Stimulated activated naive CD4-positive, alpha-beta T cell treated with Interleukin-2 at 50 U/mL for 16 hours (primary cell): ENCODE measurements at places on chromosomes 6 and 20.

GRCh38 chr20:5642155-5642981 is 107.8 kb upstream of the SHLD1 start:
- DNase-seq = no peak

DNA sequence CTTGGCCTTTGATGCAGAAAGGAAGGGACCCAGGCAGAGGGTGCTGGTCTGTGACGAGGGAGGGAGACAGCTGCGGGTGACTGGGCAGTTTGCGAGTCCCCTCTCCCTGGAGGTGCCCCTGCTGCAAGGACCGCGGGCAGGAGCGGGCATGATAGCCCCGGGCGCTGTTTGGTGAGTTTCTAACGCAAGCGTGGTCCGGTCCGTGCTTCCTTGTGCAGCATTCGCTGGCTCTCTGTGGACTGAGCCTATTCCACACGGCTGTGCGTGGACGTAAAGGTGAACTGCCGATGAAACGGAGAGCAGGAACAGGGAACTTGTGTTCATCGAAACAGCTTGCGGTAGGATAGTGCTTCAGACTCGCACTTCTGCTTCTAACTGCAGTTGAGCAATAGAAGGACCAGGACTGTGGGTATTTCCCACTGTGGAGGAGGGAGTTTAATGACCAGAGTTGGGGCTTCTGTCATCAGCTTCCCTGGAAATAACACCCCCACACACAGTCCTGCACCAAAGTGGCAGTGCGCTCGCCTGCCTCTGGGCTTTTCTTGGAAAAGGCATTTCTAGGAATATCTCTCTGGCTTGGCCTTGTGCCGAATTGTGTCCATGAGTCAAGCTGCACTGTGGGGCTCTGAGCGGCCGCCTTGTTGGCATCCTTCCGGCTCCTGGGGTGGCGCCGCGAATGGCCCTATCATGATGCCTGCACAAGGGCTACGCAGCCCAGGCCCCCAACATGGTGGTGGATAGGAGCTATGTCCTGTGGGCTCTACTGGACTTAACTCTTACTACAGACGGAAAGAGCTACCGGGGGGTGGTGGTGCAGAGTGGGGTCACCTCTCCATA is 48.9 kb downstream of the DUSP22 start:
- no peak for DNase-seq

- no peak for DNase-seq
Measured at GRCh38 chr6:77609106-77609505, 43.7 kb upstream of the MEI4 start.

DNA sequence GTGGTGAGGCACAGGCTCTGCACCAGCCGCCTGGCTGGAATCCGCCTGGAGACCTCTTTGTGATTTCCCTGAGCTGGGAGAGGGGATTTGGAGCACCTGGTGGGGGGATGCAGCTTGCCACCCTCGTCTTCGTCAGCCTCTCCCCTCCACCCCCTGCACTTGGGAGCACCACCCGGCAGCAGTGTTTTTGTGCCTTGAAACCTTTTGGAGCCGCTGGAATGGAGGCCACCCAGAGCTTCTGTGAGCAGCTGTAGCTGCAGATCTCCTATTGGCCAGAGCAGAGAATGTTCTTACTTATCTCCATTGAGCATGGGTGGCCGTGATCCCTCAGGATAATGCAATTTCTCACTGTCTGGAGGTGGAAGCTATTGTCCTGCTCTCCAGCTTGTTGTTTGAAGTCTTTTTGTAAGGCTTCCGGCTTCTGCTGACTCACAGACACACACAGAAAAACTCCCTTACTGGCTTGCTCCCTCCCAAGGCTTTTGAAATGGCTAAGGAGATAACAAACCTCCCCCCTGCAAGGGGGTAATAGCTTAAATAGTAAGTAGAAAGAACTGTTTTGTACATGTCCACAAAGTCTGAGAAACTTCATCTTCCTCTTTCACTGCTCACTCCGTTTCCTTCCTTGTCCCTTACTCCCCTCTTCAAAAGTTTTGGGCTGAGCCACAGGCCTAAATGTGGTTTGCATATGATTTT is 271.2 kb downstream of the PRL start:
- DNase-seq = no peak

GRCh38 chr6:98847779-98848538 is 13.6 kb downstream of the POU3F2 start:
- DNase-seq = no peak

DNA sequence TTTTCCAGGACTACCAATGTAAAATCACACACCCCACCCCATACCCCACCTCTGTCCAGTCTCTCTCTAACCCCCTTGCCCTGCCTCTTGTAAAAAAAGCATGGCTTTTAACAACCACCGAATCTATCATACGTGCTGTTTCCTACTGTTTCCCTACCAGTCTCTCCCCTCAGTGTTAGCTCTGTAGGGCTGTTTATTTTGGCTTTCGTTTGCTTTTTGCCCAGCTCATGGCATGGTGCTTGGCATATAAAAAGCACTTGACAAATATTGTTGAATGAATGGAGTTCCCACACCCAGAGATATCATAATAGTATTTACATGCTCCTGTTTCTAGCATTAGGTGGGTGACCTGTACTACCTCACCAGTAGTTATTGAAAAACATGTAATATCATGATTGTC is 148.2 kb downstream of the OPRM1 start:
- no peak for DNase-seq

- no peak for DNase-seq
Measured at GRCh38 chr20:7903429-7903828, 36.8 kb downstream of the HAO1 start.

GRCh38 chr20:11642866-11643265 is 274.8 kb upstream of the BTBD3 start:
- no peak for DNase-seq

DNA sequence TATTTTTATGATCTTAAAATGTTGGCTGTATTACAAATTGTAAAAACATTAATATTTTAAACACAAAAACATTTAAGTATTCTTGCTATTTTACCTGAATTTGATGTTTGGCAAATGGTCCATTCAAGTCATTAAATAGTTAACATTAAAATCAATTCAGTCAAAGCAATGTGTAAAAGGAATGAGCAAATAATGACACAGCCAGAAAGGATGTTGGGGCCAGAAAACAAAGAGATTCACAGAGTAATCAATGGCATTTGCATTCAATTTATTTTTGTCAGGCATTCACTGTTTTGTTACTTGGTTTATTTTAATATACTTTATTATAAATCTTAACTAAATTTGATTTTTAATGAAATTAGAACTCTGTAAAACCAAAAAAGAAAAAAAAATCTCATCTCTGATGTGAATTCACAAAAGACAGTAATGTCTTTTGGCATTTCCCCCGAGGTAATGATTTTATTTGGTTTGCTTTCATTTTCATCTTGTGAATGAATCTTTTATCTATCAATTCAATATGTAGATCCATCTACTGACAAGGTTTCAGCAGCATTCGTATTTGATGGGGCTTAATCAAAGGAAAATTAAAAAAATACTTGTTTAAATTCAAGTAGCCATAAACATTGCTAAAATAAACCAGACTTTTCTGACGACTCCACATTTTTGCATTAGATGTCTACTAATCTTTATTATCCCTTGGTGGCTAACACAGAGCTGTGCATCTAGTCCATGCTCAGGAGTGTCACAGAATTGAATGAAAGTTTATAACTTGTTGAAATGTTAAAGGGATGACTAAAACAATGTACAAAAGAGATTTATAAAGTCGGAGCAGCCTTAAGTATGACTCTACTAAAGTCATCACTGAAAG is 866.7 kb upstream of the GJE1 start:
- no peak for DNase-seq

DNA sequence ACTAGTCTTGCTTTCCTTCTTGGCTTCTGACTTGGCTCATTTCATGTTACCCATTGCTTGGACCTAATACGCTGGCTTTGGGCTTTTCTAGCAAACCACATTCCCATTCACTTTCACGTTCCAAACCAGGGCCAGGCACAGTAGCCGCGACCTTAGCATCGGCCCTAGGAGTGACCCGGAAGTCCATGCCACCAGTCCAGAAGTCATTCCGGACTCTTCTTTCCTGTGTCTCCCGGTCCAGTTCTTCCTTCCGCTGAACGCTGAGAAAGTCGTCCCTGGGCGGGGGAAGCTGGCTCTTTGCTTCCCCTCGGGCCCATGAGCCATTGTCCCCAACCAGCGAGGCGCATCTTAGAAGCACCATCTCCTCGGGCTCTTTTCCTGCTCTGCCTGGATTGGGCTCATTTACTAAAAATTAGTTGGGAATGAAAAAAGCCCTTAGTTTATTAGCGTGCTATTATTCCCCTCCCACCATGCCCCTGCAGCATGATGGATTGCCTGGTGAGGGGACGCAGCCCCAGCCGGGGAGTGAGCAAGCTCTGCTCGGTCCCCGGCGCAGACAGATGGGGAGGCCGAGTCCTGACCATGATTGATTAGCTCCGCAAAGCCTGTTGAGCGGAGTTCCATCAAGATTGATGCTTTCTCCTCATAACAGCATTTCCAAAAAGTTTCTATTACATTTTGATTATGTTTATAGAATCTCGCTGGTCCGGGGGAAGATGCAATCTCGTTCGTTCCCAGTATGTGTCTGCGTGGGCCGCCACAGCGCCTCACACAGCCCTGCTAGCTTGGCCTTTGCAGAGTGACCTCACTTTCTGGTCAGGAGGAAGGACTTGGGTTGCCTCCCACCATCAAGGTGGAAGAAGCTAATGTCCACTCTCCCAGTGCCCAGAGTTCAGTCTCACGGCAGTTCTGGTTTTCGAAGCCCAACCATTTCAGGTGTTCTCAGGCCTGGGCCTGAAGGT is 115.1 kb upstream of the TOP1 start:
- DNase-seq = no peak

GRCh38 chr6:67775333-67775732 is 859.7 kb upstream of the ADGRB3 start:
- no peak for DNase-seq

GRCh38 chr6:157669747-157670216 is 153.3 kb upstream of the SNX9 start:
- no peak for DNase-seq

DNA sequence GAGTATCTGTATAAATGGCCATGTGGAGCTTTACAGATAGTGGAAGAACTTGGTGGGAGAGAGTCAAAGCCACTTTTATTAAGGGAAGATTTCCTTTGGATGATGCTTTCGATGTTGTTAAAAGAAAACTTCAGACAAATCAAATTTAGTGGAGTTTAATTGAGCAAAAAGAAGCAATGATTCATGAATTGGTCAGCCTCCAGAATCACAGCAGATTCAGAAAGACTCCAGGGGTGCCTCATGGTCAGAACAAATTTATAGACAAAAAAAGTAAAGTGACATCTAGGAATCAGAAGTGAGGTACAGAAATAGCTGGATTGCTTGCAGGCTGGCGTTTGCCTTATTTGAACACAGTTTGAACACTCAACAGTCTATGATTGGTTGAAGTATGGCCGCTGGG is 5.3 kb upstream of the CGA start:
- DNase-seq = no peak

DNA sequence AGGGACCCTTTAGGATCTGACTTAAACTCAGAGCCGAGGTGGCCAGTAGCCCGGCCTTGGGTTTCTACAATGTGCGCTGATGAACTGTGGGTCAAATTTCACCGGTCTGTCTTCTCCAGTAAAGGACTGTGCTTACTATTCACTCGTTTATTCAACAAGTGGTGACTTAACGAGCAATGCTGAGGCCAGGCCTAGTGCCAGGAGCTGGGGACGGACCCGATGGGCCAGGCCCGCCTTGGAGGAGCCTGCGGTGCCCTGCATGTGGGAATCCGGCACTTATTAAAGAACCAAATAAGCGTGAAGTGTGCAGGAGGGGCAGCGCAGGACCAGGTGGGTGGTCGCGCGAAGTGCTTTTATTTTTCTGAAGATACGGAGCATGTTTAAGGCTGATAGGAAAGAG is 24.0 kb downstream of the CTCFL start:
- no peak for DNase-seq

DNA sequence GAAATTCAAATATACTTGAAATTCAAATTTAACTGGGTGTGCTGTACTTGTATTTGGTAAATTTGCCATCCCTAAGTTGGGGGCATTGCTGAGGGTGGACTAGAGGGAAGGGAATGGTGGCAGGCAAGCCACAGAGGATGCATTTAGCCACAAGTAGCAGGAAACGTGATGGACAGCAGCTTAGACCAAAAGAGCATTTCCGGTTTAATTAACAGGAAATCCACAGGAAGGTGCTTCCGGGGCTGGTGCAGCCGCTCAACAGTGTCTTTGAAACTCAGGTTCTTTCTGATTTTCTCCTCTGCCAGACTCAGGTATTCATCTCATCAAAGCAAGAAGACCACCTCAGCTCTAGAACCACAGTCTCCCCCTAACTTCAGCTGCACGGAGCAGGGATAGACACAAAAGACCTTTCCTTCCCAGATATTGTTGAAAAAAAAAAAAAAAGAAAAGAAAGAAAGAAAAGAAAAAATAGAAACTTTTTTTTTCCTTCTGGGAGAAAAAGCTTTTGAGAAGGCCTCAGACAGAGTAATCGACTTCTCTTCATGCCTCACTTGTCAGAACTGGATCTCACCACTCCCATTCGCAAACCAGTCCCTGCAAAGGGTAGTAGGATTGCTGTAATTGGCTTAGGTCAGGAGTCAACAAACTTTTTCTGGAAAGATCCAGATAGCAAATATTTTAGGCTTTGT is 8.0 kb upstream of the BCAS1 start:
- DNase-seq = no peak

- no peak for DNase-seq
Measured at GRCh38 chr20:37295001-37295400, 5.5 kb downstream of the MANBAL start.

DNA sequence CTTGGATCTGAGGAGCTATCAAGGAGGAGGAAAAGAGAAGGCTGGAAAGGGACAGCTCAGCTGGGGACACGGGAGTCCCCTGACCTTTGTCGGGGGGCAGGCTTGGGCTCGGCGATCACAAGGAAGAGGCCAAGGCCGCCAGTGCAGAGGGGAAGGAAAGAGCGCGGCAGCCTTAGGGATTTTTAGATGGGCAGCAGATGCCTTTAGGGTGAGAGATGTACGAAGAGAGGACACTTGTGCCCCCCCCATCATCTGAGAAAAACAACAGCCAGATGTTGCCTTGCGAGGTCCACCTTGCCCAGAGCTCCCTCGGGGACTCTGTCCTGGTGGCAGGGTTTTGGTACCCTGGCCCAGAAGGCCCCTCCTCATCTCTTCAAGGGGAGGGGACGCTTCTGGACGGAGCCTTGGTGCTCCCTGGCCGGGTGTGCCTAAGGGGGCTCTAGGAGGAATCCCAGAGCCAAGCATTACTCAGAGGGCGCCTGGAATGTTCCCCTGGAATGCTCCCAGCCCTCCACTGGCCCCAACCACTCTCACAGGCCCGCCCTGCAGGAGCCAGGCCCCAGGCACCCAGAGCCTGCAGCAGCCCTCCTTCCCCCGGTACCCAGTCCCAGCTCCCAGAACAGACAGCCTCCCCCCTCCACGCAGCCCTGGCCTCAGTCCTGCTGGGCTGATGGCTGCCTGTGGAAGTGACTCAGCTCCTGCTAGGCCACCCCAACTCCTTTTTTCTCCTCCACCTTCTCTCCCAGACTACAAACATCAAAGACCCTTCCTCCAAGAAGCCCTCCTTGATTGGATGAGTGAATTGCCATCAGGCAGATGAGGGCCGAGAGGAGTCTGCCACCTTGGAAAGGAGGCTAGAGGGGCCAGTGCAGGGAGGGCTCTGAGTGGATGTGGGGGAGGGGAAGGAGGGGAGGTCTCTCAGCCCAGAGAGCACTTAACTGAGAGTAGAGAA is 1.8 kb downstream of the ADAM33 start:
- DNase-seq = no peak
